Activated T-helper 1 cell treated with anti-CD3 and anti-CD28 coated beads, Interleukin-12 subunit alpha, Interleukin-12 subunit beta, Interleukin-2, Interleukin-4 antibody, amounts not matched to agents 30 ng/mL and 10 ng/mL and 1 ng/mL, durations not matched to agents 14 hours and 24 hours and 36 hours (primary cell): ENCODE measurements at places on chromosomes 1 and 21. TPM values are rescaled to one million over a fixed set of nuclear protein-coding genes. Genes with fewer than 3 reads are reported as not detected.

TRIM17 gene
- 1.4 and 1.7 TPM in 2 replicates for total RNA-seq

TMOD4 gene
- total RNA-seq, result 2.6 and 2.9 TPM in 2 replicates

ARMH1 gene
- total RNA-seq, result 95.3 and 99.8 TPM in 2 replicates

PLA2G2D gene
- not detected in 2 replicates for total RNA-seq

PGM1 gene
- total RNA-seq, result 38.9 and 39.8 TPM in 2 replicates

EFNA3 gene
- total RNA-seq, result 2.8 and 3.0 TPM in 2 replicates

HDGF gene
- 371 and 374 TPM in 2 replicates for total RNA-seq

AGRN gene
- 25.8 and 30.3 TPM in 2 replicates for total RNA-seq

MMEL1 gene
- 0.86 and 1.0 TPM in 2 replicates for total RNA-seq

CCDC17 gene
- 2.5 and 2.8 TPM in 2 replicates for total RNA-seq

PEX19 gene
- total RNA-seq, result 55.9 and 59.0 TPM in 2 replicates

GBP5 gene
- 145 and 154 TPM in 2 replicates for total RNA-seq

CLCA1 gene
- total RNA-seq, result not detected in 2 replicates

TFF2 gene
- total RNA-seq, result not detected in 2 replicates

C2CD4D gene
- 1.0 and 1.2 TPM in 2 replicates for total RNA-seq

EFNA1 gene
- not detected in 2 replicates for total RNA-seq

OR6N1 gene
- not detected in 2 replicates for total RNA-seq

AHDC1 gene
- total RNA-seq, result 33.7 and 33.9 TPM in 2 replicates

PLA2G2C gene
- total RNA-seq, result 0.44 and 0.65 TPM in 2 replicates

CELA3B gene
- not detected in 2 replicates for total RNA-seq

TMIGD3 gene
- total RNA-seq, result not detected in 2 replicates

ANXA9 gene
- not detected in 2 replicates for total RNA-seq

HRNR gene
- total RNA-seq, result not detected in 2 replicates

PBX1 gene
- not detected in 2 replicates for total RNA-seq

TCEA3 gene
- 2.0 and 2.6 TPM in 2 replicates for total RNA-seq

KDF1 gene
- total RNA-seq, result not detected in 2 replicates

COL6A2 gene
- total RNA-seq, result 1.4 and 2.1 TPM in 2 replicates

WRAP73 gene
- 44.9 and 45.5 TPM in 2 replicates for total RNA-seq

FCRL6 gene
- not detected in 2 replicates for total RNA-seq

TNNI3K gene
- not detected in 2 replicates for total RNA-seq

CD84 gene
- 16.3 and 17.2 TPM in 2 replicates for total RNA-seq

CELA2B gene
- not detected in 2 replicates for total RNA-seq

HSD11B1 gene
- 15.9 and 17.9 TPM in 2 replicates for total RNA-seq

CYP4Z1 gene
- total RNA-seq, result not detected in 2 replicates

SIKE1 gene
- total RNA-seq, result 59.4 and 65.0 TPM in 2 replicates

IGSF9 gene
- not detected in 2 replicates for total RNA-seq

NCMAP gene
- not detected in 2 replicates for total RNA-seq

NFYC gene
- total RNA-seq, result 79.0 and 85.1 TPM in 2 replicates

FAM72C gene
- total RNA-seq, result 11.3 and 15.2 TPM in 2 replicates

CFHR4 gene
- total RNA-seq, result not detected in 2 replicates

SPRR2A gene
- not detected in 2 replicates for total RNA-seq

DCST2 gene
- 0.26 and 0.27 TPM in 2 replicates for total RNA-seq

ADORA1 gene
- total RNA-seq, result not detected in 2 replicates

OPRD1 gene
- 0.05 TPM in 1 of 2 replicates, not detected in the other for total RNA-seq

S100A9 gene
- not detected in 2 replicates for total RNA-seq

KRTAP11-1 gene
- not detected in 2 replicates for total RNA-seq

KMO gene
- not detected in 2 replicates for total RNA-seq

PRR9 gene
- total RNA-seq, result not detected in 2 replicates

RRP1B gene
- 76.8 and 77.8 TPM in 2 replicates for total RNA-seq

MIXL1 gene
- total RNA-seq, result not detected in 2 replicates
